Activated naive CD4-positive, alpha-beta T cell (primary cell): ENCODE measurements at places on chromosomes 11 and 22.

- no peak for DNase-seq
Measured at GRCh38 chr11:12111549-12112520, 1.4 kb downstream of the MICAL2 start.

DNA sequence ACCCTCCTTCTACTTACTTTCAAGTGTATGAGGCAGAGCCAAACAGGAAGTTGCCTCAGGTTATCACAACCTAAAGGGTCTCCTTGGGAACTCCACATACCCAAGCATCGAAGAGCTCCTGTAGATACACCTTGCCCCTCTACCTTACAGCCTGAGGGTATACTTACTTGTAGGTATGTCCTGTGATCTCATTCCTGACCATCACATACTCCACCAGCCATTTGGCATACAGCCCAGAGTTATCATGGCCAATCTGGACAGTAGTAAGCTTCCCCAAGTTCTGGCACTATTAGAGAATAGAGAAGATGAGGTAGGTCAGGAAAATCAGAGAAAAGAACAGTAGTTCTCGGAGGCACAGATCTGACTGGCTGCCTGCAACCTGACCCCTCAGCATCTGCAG, 53.4 kb upstream of the SCUBE2 start:
- no peak for DNase-seq

GRCh38 chr11:34964610-34965331, 48.4 kb downstream of the PDHX start:
- no peak for DNase-seq

DNA sequence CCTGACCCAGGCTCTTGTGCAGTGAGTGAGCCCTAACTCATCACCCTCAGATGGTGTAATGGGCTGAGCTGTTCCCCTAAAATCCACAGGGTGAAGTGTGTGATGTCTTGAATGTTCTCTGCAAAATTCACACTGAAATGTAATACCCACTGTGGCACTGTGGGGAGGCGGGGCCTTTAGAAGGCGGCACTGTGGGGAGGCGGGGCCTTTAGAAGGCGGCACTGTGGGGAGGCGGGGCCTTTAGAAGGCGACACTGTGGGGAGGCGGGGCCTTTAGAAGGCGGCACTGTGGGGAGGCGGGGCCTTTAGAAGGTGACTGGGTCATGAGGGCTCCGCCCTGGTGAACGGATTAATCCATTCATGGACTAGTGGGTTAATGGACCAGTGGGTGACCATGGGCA, 33.0 kb downstream of the CHID1 start:
- DNase-seq = no peak

DNA sequence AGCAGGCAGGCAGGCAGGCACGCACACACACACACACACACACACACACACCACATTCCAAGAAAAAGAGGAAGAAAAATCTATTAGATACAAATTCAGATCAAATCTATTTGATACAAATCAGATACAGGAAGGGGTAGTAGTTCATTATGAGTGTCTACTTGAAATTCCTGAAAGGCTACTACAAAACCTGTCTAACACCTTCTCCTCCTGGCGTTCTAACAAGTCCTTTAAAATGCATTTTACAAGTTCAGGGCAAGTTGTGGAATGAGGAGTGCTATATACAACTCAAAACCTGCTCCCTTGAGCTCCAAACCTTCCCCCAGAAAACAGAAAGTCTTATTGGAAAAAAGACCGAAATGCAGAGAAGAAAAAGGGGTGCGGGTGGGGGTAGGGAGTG, 476 bp downstream of the ARHGAP32 start:
- no peak for DNase-seq
